ENCODE measurements at places on chromosomes 6 and 20.
A peak's percentile ranks its signal among the peaks of the same experiment; 100 is the strongest.

DNA sequence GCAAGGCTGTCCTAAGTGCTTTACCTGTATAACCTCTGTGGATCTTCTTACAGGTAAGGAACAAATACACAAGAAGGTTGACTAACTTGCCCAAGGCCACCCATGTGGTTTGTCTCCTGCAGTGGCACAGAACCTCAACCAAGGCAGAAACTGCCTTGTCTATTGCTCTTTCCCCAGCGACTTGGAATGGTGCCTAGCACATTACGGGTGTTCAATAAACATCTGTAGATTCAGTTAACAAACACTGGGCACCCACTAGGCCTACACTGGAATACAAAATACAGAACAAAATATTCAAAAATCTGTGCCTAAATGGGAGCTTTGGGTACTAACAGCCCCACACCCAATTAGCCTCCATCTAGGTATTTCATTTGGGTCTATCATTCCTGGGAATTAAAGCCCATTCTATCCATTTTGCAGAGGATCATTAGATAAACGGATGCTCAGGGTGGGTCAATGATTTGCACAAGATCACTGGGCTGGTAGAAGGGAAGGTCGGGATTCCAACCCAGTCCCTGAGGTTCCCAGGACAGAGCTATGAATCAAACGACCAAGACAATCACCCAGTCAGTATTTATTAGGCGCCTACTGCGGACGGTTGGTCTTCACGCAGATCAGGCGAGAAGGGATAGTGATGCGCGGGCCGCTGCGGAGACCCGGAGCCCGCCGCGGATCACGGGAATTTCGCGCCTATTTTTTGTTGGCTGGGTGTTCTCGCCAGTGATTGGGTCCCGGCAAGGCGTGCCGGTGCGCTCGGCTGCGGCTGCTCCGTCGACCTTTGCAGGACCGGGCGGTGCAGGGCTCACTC, at the start of gene STK35:
STK35 (plus strand) TSS at position 771 of the 808 bp plus-strand sequence. CDS start 55 bp downstream, outside the sequence.
- DNase-seq: no peak

- no peak for DNase-seq
These were observed 48.1 kb upstream of the HEY2 start for GRCh38 chr6:125701354-125701668.

GRCh38 chr6:166382500-166382932, 224 bp downstream of the MPC1 start:
- DNase-seq: no peak

GRCh38 chr20:328027-328974, 2.9 kb downstream of the SOX12 start:
- DNase-seq: peak; percentile 12

DNA sequence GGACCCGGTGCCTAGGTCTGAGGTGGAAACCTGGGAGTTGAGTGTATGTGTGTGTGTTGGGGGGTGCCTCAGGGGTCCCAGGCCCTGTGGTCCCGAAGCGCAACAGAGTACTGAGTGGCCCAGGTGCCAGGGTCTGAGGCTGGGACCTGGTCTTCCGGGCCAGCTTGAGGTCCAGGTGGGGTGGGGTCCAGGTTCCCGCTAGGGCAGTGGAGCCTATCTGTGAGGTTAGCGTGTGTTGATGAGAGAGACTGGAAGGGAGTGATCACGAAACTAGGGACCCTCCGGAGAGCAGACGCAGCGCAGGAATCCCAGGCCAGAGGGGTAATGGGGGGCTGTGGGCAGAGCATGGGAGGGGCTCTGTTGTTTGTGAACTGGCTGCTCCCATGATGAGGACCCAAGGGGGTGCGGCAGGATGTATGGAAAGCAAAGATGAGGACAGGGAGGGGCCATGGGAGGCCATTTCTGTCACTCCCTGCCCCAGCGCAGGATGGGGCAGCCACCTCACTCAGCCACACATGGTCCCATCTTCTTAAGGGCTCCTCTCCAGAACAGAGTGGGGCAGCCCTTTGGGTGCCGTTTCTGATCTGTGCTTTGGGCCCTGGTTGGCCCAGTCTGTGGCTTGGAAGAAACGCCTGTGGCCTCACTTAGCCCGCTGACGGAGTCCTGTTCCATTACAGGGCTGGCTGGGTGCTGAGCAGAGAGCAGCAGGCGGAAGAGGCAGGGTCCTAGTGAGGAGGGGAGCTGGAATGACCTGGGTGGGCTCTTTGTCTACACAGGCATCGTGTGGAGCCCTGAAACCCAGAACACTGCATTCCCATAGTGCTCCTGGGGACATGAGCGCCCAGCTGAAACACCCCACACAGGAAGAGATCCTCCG, 872 bp downstream of the HSPA12B start:
- DNase-seq: no peak

- no peak for DNase-seq
These were observed 430.9 kb downstream of the BCKDHB start for GRCh38 chr6:80537118-80537972.

GRCh38 chr6:89886378-89887120, 7.7 kb upstream of the GJA10 start:
- no peak for DNase-seq

- DNase-seq: no peak
These were observed 69.3 kb downstream of the RCAN2 start for GRCh38 chr6:46421939-46422338.

- peak; percentile 87 for DNase-seq
These were observed 143.4 kb upstream of the PHACTR1 start for GRCh38 chr6:12572896-12573827.

- no peak for DNase-seq
These were observed 141.3 kb upstream of the CARMIL1 start for GRCh38 chr6:25137916-25138232.

GRCh38 chr20:60840971-60841370, 411.1 kb upstream of the CDH4 start:
- no peak for DNase-seq

- no peak for DNase-seq
These were observed 80.8 kb upstream of the TIAM2 start for GRCh38 chr6:154914288-154914687.

DNA sequence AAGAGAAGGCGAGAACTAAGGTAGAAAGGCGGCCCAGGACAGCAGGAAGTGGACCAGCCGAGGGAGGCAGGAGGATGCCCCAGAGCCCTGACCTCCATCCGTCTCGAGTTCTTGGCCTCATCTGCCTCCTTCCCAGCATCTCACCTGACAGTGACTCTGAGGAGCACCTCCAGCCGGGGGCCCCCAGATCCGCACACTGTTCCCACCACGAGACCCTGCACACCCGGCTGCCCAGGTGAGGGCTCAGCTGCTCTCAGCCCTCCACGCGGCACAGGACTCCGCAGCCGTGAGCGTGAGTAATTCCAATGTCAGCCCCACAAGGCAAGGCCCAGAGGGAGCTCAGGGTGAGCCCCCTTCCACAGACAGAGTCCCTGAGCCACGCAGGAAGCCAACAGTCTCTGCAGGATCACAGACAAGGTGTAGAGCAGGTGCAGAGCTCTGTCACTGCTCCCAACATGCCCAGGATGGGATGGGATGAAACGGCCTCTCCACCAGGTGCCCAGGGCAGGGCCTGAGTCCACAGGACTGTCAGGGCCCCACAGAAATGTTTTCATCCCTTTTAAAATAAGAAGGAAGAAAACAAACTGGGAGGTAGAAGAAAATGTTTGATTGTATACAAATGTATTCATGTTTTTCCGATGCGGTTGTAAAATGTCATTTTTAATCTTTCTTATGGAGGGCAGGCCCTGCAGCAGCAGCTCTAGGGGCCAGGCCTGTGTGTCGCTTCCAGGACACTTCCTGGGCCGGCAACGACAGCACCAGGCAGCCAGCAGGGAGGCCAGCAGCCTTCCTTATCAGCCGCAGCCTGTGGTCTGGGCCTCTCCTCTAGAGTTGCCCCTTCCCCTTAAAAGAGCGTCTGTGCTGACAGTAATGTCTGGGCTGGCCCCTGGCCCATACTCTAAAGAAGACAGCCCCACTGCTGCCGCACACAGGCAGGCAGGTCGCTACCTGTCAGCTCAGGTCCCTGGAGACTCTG, 66.9 kb downstream of the DLL1 start:
- no peak for DNase-seq

- DNase-seq: no peak
These were observed 111.7 kb upstream of the PTPRK start for GRCh38 chr6:128632131-128632530.

DNA sequence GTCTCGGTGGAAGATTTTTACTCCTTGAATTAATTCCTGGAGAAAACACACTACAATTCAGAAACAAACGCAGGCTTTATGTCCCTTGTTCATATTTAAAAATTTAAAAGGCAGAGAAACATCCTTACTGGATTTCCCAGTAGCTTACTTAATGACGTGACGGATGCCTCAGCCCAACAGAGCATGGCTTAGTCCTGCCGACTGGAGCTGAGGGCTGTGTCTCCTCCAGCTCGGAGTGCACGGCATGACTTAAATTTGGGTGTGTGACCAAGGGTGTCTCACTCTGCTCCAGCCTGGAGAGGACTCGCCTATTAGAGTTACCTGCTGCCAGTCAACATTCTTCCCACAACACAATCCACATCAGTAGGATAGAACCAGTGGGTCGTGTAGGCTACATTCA, 107.1 kb downstream of the PSMB1 start:
- no peak for DNase-seq

DNA sequence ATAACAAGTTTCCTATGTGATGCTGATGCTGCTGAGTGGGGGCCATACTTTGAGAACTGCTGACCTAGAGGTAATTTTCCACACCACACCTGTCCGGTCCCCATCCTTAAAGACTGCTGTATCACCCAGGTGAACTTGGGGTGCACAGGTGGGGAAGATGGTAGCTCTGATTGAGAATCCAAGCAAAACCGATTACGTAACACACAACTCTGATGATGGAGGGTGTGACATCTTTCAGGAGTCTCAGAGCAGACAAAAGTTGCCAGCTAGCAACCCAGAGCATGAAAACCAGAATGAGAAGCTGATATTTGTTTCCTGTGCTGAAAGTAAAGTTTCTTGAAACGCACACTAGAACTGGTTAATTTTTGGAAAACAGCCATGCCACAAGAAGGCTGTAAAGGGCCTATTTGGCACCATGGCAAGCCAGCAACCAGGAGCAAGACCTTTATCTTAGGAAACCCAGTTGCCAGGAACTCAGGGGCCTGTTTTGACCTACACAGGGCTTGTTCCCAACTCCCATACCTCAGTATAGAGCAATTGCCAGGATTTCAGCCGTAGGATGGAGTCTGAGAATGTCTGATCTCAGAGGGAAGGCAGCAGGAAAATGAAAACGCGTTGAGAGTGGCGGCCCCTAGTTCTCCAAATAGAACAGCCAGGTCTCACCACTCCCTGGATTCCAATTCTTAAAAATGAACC, 21.6 kb upstream of the TBC1D7 start:
- no peak for DNase-seq

DNA sequence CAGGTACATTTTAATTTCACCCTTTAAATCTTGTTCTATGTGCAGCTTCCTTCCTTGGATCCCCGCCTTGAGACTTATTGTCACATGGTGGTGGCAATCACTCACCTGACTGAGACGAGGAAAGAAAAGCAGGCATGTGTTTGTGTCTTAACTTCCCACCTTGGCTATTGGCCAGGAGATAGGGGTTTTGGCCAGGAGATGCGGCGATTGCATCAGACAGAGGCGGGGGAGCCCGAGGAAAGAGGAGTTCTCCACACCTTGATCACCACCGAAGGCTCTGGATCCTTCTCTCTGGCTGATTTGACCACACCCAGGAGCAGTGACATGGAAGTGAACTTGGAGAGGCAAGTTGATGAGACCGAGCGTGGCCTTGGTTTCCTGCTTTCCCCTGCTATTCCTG, 49.7 kb upstream of the EYA2 start:
- no peak for DNase-seq

GRCh38 chr20:677957-678356, 2.4 kb upstream of the SCRT2 start:
- no peak for DNase-seq

DNA sequence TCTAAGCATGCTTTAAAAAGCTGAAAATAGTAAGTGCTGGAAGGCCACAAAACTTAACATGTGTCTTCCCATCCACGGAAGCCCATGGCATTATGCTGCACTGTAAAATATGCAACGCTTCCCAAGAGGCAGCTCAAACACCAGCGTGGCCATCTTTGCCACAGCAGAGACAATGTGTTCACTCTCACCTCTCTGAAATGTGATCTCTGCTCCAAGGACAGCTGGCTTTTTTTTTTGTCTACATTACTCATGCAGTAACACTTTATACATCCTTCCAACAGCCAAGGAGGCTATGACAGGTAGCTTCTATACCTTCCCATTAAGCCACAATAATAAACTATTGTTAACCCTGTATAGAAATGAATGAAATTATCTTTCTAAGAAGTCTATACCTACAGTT, 49.2 kb downstream of the BLOC1S5 start:
- no peak for DNase-seq

- DNase-seq: peak; percentile 54
These were observed 35.7 kb downstream of the TSPYL4 start for GRCh38 chr6:116218172-116218633.

DNA sequence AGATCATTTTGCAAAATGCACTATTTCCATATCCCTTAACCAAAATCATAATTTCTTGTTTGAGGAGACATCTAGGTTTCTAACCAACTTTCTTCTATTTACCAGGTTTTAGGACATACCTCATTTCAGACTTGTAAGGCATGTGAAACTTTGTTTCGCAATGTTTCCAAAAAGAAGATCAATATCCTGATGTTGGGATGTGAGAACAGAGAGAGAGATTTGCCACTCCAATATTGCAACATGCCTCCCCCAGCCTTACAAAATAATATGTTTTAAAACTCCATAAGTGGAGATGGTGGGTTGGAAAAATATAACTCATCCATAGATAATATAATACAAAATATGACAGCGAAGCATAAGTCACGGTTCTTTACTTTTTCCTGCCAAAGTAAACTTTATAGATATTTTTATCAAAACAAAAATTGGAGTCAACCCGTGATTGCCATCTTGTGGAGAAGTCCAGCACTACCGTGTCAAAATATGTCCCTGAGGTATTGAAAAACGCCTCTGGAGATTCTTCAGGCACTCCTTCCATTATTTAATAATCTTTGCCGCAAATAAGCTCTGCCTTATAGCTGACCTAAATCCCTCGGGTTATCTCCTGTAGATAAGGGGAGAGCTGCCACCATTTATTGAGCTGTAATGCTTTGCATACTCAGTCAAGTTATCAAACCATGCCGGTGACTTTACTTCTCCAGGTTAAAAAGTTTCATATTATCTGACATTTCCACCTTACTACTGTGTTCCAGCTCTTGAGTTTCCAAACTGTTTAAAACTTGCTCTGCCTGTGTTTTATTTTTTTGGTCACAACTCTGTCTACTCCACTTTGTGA, 534.2 kb downstream of the HACE1 start:
- peak; percentile 5 for DNase-seq

- no peak for DNase-seq
These were observed 60.1 kb downstream of the CLIC5 start for GRCh38 chr6:45955597-45955996.

Data from HCEC 1CT (cell line).